Mesenteric fat pad (tissue), 1 donor: ENCODE measurements at places on chromosomes 5 and 9. TPM values are rescaled to one million over a fixed set of nuclear protein-coding genes. Genes with fewer than 3 reads are reported as not detected.

RMI1 gene
- 3.6 TPM for total RNA-seq

DNA sequence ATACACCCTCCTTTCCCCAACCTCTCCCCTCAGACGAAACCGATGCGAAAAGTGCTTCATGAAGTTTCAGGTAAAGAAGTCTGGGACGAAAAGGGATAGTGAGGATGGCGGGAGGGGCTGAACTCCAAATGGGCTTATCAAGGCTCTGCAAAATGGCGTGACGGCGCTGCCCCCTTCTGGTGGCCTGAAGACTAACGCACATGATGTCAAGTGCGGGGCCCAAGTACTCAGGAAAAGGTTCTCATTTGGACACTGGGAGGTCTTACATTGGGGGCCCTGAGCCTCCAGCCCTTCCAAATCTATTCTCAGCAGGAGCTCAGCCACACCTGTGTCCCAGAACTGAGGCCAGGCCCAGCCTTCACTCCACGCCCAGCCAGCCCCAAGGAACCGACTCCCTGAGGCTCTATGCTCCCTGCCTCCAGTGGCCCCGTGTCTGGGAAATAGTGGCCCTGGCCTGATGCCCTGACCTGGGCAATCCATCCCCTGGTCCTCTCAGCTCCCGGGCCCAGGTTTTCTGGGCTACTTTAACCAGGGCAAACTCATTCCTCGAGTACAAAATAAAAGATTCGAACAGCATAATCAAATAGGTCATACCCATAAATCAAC, 119.9 kb downstream of the KCNIP1 start:
- no peak for DNase-seq

DNA sequence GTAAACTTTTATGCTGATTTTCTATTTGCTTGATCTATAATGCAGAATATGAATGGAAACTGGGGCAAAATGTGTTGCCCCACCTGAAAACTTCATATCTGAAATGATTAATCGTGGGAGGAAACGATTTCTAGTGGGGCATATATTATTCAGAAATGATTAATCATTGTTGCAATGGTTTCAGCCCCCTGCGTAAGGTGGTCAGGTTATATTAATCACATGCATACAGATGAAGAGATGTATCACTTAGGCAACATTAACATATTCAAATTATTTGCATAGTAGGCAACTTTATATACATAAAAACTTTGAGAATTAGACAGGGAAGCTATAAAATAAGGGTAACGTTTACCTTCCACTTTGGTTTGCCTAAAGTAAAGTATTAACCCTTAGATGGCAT, 49.8 kb downstream of the LSM11 start:
- no peak for DNase-seq

GRCh38 chr5:71922584-71923106, 184.6 kb upstream of the MAP1B start:
- no peak for DNase-seq
